ENCODE measurements at places on chromosomes 1 and 21. TPM values are rescaled to one million over a fixed set of nuclear protein-coding genes. Genes with fewer than 3 reads are reported as not detected.

- no peak for DNase-seq
These were observed 221.1 kb downstream of the KIF26B start for GRCh38 chr1:245375789-245376460.

GRCh38 chr1:32761253-32761877 is 55.8 kb downstream of the YARS1 start:
- no peak for DNase-seq

- no peak for DNase-seq
These were observed 508.6 kb downstream of the RWDD3 start for GRCh38 chr1:95742591-95743089.

GRCh38 chr1:24142546-24143534 is at the start of gene IL22RA1:
Gene IL22RA1, minus strand, starts transcription at chr1:24143140. Its CDS starts 58 bp downstream, at chr1:24143082.
- peak; percentile 14 for DNase-seq

DNA sequence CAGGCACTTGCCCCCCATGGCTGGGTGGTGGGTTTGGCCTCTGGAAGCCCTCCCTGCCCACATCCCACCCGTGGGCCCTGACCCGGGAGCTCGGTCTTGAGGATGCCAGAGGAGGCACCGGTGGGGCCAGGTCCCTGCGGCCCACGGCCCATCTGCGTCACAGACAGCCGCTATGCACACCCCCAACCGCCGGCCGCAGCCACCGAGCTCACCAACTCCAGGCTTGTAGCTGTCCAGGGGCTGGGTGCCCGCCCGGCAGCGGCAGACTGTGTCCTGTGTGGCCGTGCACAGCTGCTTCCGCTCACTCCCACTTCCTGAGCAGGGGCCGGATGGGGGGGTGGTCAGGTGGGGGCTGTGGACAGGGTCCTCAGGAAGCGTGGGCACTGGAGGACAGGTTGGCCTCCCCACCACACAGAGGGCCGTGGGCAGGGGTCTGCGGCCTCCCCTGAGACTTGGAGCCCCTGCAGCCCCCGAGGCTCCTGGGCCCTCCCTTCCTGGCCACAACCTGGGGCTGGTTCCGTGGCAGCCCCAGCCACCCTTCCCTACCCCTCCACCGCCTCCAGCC is 1.1 kb downstream of the TNFRSF4 start:
- DNase-seq, result peak; percentile 65

- DNase-seq, result peak; percentile 85
These were observed 20.7 kb upstream of the LGALS8 start for GRCh38 chr1:236502972-236503639.

FNDC10 gene
- 12.8 TPM for total RNA-seq

DNA sequence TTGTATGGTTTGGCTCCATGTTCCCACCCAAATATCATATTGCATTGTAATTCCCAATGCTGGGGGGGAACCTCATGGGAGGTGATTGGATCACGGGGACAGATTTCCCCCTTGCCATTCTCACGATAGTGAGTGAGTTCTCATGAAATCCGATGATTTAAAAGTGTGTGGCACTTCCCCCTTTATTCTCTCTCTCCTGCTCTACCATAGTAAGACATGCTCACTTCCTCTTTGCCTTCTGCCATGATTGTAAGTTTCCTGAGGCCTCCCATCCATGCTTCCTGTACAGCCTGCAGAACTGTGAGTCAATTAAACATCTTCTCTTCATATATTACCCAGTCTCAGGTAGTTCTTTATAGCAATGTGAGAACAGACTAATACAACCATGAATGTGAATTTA is 211.6 kb upstream of the NR5A2 start:
- no peak for DNase-seq

WDTC1 gene
- 41.0 TPM for total RNA-seq

Measured in lung (tissue), 17 donors.